T-helper 17 cell (primary cell): ENCODE measurements at places on chromosomes 5 and 9.

GRCh38 chr5:116573702-116574366 is 789 bp downstream of the SEMA6A start:
- DNase-seq, result no peak

DNA sequence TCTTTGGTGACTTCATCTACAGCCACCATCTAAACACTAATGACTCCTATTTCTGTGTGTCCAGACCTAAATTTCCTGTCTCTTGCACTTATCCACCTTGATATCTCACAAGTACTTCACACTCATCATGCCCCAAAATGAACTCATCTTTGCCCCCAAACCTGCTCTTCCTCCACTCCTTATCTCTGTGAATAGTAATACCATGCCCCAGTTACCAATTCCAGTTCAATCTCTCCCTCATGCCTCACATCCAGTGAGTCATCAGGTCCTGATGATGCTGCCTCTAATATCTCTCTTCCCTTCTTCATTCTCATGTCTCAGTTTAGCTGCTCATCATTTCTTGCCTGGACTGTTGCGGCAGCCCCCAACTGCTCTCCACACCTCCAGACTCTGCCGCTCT is 14.9 kb upstream of the DNAJB5 start:
- DNase-seq, result no peak

DNA sequence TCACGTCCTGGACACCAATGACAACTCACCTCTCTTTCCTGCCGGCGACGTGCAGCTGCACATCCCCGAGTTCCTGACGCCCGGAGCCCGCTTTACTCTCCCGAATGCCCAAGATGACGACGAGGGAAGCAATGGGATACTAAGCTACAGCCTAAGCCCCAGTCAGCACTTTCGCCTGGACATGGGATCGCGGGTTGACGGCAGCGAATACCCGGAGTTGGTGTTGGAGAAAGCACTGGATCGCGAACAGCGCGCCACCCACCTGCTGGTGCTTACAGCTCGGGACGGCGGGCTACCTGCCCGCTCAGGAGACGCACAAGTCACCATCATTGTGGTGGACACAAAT is 1.1 kb downstream of the PCDHAC1 start:
- DNase-seq, result no peak

DNA sequence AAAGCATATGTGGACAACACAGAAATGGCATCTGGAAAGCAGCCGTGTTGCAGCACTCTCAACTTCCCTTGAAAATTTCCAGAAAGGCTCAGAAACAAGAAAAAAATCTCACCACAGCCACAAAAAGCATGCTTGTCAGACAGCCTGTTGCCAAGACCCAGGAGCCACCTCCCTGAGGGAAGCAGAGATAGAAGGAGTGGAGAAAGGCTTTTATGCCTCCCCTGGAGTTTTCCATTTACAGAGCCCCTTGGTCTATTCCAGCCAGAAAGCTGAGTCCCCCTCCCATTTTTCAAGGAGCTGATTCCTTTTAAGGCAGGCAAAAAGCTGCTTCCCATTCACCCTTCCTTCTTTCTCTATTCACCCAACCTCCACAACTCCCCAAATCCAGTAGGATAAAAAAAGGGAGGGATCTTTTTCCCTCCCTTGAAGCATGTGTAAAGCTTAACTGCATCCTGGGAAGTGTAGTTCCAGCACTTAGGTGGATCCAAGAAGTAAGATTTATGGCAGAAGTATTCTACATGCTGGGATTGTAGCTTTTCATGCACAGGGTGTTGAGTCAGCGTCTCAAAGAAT is 37.1 kb upstream of the PALM2AKAP2 start:
- no peak for DNase-seq

- no peak for DNase-seq
These were observed 11.2 kb downstream of the ANKS6 start for GRCh38 chr9:98784831-98785806.

- no peak for DNase-seq
These were observed 174.8 kb upstream of the CLINT1 start for GRCh38 chr5:158033724-158034123.

GRCh38 chr5:181189363-181189961 is 15.5 kb downstream of the TRIM7 start:
- DNase-seq, result no peak

- no peak for DNase-seq
These were observed 466 bp downstream of the SMC2 start for GRCh38 chr9:104094534-104095015.

- no peak for DNase-seq
These were observed 369.0 kb downstream of the ARHGEF28 start for GRCh38 chr5:73994963-73995362.

- no peak for DNase-seq
These were observed 2.2 kb downstream of the ABHD17B start for GRCh38 chr9:71908825-71909224.

DNA sequence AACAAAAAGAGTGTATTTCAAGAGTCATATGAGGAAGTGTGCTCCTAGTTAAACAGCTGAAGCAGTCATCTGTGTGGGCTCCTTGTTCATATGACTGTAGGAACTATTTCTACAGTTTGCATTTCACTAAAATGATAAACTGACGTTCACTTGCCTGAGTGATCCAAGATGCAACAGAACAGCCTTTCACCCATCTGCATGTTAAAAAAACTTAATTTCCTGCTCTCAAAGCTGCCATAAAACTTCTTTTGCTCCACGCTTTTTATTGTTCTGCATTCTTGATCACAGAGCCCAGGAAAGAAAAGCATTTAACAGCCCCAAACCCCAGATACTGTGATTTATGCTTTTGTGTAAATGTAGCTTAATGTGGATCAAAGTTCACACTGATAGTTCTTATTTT is 43.9 kb downstream of the ZNF608 start:
- DNase-seq, result no peak

GRCh38 chr9:10843151-10843550 is 230.3 kb upstream of the PTPRD start:
- no peak for DNase-seq

GRCh38 chr9:89311346-89312221 is 589 bp downstream of the CKS2 start:
- DNase-seq, result no peak

DNA sequence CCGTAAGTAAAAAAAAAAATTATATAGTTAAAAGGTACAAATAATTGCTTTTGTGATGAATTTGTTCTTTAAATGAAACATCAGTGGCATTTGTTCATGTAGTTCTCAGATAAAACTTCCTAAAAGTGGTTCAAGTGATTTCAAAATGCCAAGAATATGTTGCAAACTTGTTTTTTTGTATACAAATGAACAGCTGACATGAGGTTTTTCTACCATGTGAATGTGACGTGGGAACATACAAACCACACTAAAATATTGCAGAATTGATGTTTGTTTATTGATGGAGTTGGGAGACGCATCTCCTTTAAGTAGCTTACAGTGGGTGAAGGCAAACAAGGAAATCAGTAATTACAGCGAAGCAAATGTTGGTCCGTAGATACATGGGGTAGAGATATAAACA is 16.9 kb downstream of the BASP1 start:
- DNase-seq, result no peak

DNA sequence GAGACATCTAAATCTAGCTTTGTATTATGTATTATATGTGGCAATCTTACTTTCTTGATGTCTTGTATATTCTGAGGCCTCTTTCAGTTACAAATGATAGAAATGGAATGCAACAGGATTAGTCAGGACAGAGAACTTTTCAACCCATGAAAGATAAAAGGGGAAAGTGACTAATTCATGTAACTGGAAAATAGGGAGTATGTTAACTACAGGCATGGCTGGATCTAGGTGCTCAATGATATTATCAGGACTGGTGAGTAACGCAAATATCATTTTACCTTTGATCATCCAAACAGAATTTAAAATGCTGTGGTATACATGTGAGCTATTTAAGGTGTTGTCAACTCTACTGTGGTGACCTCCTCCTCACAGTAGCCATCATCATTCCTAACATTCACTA is 215.7 kb upstream of the GLRA1 start:
- DNase-seq, result no peak
